Occipital lobe (tissue), 3 donors: ENCODE measurements at places on chromosomes 11 and 22. TPM values are rescaled to one million over a fixed set of nuclear protein-coding genes. Genes with fewer than 3 reads are reported as not detected.

The NRIP3 gene
- total RNA-seq = 17.9 TPM

The C11orf87 gene
- total RNA-seq = 29.8 TPM

The FGF3 gene
- total RNA-seq = not detected

The IFTAP gene
- 64.4 TPM for total RNA-seq

The KCNK4 gene
- total RNA-seq = 3.0 TPM

The INPPL1 gene
- total RNA-seq = 9.4 TPM

The SLC6A5 gene
- not detected for total RNA-seq

The ZC3H12C gene
- 32.0 TPM for total RNA-seq

The SLC25A45 gene
- 0.31 TPM for total RNA-seq

The SCGB1A1 gene
- not detected for total RNA-seq

The GLB1L3 gene
- 0.47 TPM for total RNA-seq

The LMO2 gene
- total RNA-seq = 18.4 TPM

The MRGPRX3 gene
- total RNA-seq = not detected

DNA sequence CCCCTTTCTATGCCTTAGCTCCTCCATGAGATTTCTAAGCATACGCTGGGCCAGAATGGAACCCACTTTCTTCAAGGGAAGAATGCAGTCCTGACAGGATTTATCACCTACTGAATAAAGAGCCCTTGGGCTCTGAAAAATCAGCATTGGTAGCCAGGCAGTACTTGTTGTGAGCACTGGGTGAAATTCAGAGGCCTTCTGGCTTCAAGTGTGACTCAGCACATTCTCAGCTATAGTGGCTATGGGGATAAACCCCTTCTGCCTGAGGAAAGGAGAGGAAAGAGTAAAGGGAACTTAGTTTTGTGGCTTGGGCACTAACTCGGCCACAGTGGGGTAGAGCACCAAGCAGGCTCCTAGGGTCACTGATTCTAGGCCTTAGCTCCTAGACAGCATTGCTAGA is 574.8 kb downstream of the JRKL start:
- no peak for DNase-seq

- DNase-seq = no peak
Observed at GRCh38 chr22:34019190-34019845, 99.0 kb upstream of the LARGE1 start.

DNA sequence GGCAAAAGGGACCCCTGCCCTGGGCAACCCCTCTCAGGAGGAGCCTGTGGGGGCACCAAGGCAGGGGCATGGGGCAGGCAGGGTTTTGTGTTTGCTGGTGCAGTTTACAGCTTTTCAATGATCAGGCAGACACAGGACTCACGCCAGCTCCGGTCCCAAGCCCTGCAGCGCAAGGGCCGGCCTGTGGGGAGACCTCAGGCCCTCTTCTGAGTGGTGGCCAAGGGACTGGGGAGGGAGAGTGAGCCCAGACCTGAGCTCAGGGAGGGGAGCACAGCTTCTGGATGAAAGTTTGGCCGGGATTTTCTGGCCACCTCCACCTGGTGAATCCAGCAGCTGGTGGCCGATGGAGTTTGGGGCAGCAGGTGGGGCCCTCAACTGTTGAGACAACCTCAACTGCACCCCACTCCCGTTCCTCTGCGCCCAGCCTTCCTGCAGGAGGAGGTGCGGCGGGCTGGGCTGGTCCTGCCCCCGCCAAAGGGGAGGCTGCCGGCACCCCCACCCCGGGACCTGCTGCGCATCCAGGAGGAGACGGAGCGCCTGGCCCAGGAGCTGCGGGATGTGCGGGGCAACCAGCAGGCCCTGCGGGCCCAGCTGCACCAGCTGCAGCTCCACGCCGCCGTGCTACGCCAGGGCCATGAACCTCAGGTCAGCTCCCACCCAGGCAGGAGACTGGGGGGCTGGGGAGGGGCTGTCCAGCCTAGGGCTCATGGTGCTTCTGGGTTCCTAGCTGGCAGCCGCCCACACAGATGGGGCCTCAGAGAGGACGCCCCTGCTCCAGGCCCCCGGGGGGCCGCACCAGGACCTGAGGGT is 3.6 kb downstream of the TCIRG1 start:
- no peak for DNase-seq

DNA sequence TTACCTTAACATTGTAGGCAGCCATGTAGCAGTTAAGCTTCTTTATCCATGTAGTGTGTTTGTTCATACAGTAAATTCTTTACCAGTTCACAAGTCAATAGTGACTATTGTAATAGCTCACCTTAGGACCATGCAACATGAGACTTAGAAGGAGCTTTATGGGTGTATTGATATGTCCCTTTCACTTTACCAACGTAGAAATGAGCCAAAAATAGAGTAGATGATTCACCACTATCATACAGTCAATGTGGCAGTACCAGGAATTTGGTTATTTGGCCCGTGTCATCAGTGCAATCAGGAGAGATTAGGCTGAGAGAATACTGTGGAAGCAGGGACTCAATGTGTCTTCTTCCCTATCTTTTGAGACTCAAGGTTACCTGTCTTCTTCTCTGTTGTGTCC is 4.7 kb downstream of the ZDHHC13 start:
- DNase-seq = no peak

GRCh38 chr11:8326337-8326736 is 62.7 kb upstream of the LMO1 start:
- DNase-seq = no peak

DNA sequence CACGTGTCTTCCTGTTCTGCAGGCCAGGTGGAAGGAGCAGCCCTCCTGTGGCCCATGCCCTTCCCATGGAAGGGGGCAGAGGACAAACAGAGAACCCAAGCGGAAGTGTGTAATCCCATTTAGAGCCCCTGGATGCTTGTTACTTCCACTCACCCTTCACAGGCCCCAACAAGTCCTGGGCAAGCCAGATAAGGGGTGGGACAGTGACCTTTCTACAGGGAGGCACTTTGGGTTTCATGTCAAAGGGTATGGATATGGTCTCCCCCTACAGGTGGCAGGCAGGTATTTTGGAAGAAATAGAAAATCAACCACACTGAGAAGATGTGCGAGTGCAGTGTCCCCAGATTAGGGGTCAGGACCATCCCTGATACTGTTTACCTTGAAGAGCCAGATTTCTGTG is 11.4 kb downstream of the MPEG1 start:
- DNase-seq = no peak

DNA sequence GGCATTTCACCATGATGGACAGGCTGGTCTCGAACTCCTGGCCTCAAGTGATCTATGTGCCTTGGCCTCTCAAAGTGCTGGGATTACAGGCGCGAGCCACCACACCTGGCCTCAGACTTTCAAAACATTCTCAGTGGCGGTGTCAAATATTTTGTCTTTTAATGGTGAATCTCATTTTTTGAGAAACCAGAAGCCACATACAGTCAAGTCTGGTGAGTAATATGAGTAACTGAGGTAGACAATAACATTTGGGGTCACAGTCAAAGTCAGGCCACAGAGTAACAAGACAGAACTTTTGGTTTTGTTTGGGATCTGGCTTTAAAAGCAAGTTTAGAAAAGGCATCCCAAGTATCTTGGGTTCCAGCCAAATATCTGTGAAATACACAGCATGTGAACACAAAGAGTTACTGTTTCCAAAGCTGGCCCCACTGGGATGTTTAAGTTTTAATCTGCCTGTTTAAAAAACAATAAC is 5.6 kb upstream of the TMA7B start:
- DNase-seq = no peak

GRCh38 chr11:44740967-44741366 is 14.2 kb downstream of the TSPAN18 start:
- DNase-seq = no peak

- DNase-seq = no peak
Observed at GRCh38 chr11:135027461-135027860, 615.4 kb upstream of the B3GAT1 start.

- DNase-seq = no peak
Observed at GRCh38 chr11:46616551-46617133, 385 bp downstream of the HARBI1 start.

DNA sequence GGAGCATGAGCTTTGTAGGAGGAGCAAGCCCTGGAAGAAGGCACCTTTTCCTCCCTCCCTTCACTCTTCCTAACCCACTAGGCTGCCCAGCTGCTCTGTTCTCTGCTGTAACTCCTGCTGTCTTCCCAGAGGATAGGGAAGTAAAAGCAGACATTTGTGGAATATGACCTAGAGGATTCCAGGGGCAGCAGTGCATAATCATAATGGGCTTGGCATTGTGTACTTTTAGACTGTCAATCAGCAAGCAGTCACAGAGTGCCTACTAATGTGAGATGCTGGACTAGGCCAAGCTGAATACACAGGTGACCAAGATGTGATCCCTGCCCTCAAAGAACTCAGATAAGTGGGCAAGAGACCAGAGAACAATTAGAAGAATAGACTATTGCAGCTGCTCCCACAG is 133.0 kb downstream of the NAV2 start:
- DNase-seq = no peak

DNA sequence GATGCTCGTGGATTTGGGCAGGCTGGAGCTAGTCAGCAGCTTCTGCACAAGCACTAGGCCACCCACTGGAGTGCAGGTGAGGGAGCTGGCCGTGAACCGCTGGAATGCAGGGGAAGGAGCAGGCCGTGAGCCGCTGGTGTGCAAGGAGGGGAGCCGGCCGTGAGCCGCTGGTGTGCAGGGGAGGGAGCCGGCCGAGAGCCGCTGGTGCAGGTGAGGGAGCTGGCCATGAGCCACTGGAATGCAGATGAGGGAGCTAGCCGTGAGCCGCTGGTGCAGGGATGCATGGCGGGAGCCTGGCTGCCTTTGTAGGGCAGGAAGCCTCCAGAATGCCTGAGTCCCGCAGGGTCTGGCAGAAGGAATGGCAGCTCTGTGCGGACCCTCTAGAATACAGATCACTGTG is 4220.0 kb upstream of the OR11H1 start:
- no peak for DNase-seq

GRCh38 chr11:122769126-122769780 is 69.0 kb upstream of the CRTAM start:
- no peak for DNase-seq

- DNase-seq = peak; percentile 88
Observed at GRCh38 chr22:46070803-46071450, 79.4 kb upstream of the PPARA start.

- no peak for DNase-seq
Observed at GRCh38 chr22:21714059-21714770, 21.4 kb downstream of the YPEL1 start.

- no peak for DNase-seq
Observed at GRCh38 chr22:48224332-48224731, 1461.9 kb downstream of the TBC1D22A start.

DNA sequence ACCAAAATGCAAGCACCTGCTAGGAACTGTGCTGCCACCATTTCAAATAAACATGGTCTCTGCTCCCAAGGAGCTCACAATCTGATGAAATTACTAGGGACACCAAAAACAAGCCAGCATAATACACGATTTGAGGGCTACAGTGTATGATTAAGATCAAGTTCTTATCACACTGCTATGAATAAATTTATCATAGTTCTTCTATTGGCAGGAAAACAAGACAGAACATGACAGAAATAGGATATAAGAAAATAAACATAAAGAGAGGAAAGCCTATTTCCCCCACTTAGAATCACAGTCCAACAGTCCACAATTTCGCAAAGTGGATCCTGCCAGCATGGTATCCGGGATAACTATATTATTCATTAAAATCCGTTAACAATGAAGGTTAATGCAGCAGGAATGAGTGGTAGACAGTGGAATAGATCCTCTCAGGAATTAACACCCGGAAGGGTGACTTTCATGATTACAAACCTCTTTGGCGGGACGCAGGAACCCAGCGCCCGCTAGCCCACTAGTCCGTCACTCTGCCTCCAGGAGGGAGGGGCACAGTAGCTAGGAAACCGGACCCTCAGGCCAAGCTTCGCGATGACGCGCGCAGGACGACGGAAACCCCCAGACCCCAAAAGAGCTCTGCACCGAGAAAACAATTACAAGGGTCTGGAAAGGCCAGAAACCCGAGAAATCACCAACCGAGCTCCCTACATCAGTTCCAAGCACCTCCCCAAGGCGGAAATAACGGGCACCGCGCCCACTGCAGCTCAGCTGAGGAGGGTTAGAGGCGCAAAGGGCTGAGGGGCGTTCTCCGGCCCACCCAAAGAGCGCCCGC is 607 bp downstream of the CCDC82 start:
- DNase-seq = no peak

- no peak for DNase-seq
Observed at GRCh38 chr22:20194681-20195593, 44.1 kb upstream of the CCDC188 start.

DNA sequence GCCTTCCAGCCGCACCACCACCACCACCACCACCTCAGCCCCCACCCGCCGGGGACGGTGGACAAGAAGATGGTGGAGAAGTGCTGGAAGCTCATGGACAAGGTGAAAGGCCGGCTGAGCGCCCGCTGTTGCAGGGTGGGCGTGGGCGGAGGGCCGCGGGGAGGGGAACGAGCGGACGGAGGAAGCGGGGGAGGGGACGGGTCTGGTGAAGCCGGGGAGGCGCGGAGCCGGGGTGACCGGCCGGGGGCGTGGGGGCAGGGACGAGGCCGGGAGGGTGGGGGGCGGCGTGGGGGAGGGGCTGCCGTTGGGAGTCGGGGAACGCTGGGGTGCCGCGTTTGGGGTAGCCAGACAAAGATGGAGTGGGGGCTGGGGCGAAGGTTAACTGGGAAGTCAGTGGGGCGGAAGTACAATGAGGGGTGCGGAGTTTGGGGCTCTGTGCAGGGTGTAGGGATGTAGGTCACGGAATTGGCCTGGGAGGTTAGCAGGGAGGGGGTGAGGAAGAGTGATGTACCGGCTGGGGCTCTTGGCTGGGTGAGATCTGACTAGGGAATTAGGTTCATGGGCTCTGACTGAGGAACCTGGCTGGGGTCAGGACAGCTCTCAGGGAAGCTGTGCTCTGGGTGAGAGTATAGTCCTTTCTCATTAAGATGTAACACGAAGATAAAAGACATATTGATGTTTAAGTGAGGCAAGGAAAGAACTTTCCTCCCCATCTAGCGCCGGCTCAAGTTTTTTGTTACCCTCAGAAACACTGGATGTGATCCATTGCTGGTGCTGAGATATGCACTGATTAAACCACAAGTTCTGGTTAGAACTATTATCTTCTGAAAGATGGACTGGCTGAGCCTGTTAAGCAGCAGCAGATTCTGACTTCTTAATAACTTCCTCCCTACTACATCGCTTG is 624 bp downstream of the CBL start:
- peak; percentile 65 for DNase-seq

DNA sequence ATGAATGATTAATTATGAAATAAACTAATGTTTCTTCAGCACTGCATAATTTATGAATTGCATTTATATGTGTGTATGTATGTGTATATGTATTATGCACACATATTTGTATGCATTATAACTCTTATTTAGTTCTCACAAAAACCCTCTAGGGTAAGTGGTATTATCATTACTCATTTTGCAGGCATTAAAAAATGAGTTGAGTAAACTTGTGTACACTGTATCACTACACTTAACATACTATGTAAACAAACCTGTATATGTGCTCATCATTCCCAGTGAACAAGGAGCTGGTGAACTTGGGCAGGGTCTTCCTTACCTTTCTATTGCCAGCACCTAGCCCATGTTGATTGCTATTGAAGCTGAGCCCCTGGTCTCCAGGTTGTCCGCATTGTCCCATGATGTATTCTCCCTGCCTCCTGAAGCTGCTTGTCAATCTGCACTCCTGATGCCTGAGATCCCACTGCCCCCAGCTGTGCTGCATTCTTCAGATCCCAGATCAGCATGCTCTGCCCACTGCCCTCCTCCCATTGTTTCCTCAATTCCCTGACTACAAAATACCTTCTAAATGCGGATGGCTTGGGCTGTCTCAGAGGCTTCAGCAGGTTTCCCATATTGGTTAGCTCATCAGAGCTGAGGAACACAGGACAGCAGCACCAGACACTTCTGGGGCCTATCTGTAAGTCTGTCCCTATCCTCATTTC is 267.9 kb upstream of the SESN3 start:
- DNase-seq = no peak
